Activated T-cell treated with anti-CD3 and anti-CD28 coated beads, Interleukin-2, amount 50 U/mL, for 24 hours (primary cell): ENCODE measurements at places on chromosomes 2 and 18.

GRCh38 chr18:43994381-43994780, 686.3 kb upstream of the SETBP1 start:
- DNase-seq, result no peak

DNA sequence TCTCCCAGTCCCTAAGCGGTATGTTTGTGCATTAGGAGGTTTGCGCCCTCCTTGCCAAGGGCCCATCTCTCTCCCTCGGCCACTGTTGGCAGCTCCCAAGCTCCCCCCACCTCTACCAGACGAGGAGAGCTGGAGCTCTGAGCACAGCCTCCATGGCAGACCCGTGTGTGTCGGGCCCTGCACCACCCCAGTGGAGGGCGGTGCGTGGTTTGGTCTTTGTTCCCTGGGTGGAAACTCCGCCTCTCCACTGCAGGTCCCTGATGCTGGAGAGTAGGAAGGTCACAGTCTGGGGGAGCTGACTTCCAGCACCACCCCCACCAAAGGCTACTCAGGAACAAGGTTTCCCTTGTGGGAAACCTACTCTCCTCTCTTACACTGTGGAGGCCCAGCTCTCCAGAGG, 162.6 kb upstream of the FHL2 start:
- DNase-seq, result no peak

GRCh38 chr2:17915099-17915498, 36.6 kb downstream of the KCNS3 start:
- DNase-seq, result no peak

- DNase-seq, result no peak
Measured at GRCh38 chr2:149586063-149586462, 1.5 kb downstream of the MMADHC start.

- DNase-seq, result no peak
Measured at GRCh38 chr2:45731141-45731540, 79.7 kb downstream of the PRKCE start.

DNA sequence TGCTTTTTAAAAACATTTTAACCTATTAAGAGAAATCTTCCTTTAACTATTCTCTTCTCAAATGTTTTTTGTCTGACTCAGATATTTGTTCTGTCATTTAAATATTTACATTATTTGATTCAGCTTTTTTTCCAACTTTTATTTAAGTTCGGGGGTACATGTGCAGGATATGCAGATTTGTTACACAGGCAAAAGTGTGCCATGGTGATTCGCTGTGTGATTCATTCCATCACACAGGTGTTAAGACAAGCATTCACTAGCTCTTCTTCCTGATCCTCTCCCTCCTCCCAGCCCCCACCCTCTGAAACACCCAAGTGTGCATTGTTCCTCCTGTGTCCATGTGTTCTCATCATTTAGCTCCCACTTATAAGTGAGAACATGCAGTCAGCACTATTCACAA, 19.4 kb downstream of the SP100 start:
- DNase-seq, result no peak
